ENCODE measurements at places on chromosomes 7 and 10. TPM values are rescaled to one million over a fixed set of nuclear protein-coding genes. Genes with fewer than 3 reads are reported as not detected.

HSPA14 gene
- total RNA-seq, result 10.1 TPM

DNA sequence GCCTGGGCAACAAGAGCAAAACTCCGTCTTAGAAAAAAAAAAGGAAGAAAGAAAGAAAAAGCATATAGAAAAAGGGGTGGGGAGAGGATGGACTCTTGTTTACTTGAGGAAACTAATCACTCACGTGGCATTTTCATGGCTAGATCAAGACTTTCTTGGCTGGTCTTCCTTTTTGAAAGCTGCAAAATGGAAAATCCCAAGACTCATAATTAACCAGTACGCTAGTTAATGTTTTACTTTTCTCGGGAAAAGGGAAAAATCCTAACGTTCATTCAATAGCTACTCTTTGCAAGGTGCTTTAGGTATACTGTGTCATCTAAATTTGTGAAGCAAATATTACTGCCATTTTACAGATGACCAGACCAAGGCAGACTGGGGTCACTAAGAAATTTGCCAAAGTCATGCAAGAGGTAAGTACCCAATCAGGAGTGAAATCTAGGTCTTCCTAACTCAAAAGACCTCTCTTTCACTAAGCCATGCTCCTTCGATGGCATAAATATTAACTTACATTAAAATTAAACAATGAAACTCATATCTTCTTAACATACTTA lies 24.4 kb downstream of the NAPEPLD start:
- no peak for DNase-seq

GRCh38 chr10:124935946-124936345 lies 6.0 kb upstream of the ZRANB1 start:
- DNase-seq, result no peak

GRCh38 chr10:113907166-113907565 lies 52.7 kb downstream of the NHLRC2 start:
- DNase-seq, result no peak

DNA sequence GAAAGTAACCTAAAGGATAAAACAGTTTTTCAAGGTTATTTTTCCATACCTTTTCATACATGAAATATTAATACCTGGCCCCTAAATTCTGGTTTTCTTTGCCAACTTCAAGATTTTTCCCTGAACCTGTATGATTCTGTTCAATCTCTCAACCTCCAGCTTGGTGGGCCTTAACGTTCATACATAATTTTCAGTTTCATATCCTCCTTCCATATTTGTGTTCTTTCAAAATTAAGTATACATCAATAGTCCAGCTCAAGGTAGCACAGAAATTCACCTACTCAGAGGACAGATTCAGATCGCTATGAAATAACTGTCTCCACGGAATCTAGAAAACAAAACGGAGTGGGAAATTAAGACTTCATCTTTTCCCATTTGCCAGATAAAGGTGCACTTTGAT lies 505.8 kb upstream of the GHITM start:
- no peak for DNase-seq
